K562 (cell line): ENCODE measurements at places on chromosomes 3 and 15. TPM values are rescaled to one million over a fixed set of nuclear protein-coding genes. Genes with fewer than 3 reads are reported as not detected.

DNA sequence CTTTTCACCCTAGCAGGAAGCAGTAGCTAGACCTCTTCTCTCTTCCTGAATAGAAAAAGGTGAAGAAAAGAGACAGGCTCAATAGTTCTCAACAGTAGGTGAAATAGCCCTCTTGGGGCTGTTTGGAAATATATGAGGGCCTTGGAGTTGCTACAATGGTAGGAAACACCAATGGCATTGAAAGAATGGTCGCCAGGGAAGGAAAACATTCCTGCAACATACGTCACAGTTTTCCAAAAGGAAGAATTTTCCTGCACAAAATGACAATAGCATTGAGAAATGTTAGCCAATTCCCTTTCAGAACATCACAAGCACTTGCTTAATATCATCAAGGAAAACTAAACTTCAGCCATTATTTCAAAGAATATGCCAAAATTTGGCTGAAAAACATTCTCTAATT lies 484.5 kb downstream of the IGSF11 start:
- no peak for DNase-seq

DNA sequence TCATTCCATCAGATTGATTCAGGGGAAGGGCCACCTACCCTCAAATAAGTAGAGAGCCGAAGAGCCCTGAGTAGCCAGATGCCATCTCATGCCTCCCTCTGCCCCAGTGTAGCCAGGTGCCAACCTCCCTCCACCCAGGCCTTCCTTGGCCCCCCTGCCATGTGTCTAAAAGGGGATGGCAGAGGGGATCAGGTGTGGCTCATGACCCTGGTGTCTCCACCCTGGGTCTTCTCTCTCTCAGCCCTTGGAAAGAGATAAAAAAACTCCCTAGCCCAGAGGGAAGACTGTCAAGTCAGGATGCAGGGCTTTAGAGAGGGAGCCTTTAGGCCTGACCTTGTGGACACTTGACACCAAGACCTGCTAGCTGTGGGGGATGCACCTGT lies 5.2 kb downstream of the GRM2 start:
- no peak for DNase-seq

DNA sequence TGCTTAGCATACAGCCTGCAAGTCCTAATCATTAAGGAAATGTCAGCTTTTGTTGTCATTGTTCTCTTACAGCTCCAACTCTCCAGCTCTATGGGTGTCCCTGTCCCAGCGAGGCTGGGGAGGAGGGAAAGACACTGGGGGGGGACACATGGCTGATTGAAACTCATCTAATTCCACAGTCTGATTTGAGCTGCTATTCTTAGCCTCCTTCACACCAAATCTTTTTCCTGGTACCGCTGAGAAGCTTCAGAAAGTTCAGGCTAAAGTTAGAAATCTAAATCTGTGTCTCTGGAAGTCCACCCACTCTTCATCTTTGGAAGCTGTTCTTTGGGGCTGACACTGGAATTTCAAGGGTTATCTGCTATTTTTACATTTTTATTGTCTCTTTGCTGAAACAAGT lies 61.3 kb upstream of the RASGRP1 start:
- DNase-seq, result no peak

DNA sequence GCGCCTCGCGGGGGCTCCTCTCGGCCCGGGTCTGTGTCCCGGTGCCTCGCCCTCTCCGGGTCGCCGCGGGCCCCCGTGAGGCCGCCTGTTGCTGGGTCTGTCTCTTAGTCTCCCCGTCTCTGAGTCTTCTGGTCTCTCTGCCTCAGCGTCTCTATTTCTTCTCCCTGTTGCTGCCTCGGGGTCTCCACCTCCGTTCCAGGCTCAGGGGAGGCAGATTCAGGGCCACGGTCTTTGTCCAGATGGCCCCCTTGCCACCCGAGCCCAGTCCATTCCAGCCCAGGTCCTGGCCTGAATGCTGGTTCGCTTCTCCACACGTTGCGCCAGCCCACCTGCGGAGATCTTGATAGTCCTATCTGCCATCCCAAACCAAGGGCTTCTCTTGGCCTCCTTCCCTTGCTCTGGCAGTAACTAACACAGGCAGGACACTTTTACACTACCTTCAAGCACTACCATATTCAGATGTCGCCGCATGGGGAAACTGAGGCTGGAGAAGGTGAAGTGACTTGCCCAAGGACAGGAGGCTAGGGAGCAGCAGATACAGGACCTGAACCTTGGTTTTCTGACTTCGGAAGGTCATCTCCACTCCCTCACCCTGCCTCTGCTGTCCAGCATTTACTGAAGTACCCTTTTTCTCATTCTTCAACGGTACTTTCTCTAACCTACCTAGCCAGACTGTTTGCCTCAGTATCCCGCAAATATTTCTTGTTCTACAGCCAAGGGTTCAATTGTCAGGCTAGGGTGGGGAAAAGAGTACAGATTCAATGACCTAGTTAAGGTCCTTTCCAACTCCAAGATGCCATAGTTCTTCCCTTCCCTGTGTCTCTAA lies 616 bp upstream of the IGDCC4 start:
- peak; percentile 45 for DNase-seq

GRCh38 chr3:70386846-70387245 lies 74.4 kb upstream of the MDFIC2 start:
- no peak for DNase-seq

GRCh38 chr3:150763841-150764483 lies 993 bp upstream of the SIAH2 start:
- peak; percentile 73 for DNase-seq

- no peak for DNase-seq
Measured at GRCh38 chr3:32457971-32458471, 44.6 kb downstream of the CMTM6 start.

GRCh38 chr15:57761562-57761961 lies 55.0 kb downstream of the POLR2M start:
- DNase-seq, result no peak

- peak; percentile 38 for DNase-seq
Measured at GRCh38 chr3:157175691-157176507, 16.0 kb upstream of the CCNL1 start.

DNA sequence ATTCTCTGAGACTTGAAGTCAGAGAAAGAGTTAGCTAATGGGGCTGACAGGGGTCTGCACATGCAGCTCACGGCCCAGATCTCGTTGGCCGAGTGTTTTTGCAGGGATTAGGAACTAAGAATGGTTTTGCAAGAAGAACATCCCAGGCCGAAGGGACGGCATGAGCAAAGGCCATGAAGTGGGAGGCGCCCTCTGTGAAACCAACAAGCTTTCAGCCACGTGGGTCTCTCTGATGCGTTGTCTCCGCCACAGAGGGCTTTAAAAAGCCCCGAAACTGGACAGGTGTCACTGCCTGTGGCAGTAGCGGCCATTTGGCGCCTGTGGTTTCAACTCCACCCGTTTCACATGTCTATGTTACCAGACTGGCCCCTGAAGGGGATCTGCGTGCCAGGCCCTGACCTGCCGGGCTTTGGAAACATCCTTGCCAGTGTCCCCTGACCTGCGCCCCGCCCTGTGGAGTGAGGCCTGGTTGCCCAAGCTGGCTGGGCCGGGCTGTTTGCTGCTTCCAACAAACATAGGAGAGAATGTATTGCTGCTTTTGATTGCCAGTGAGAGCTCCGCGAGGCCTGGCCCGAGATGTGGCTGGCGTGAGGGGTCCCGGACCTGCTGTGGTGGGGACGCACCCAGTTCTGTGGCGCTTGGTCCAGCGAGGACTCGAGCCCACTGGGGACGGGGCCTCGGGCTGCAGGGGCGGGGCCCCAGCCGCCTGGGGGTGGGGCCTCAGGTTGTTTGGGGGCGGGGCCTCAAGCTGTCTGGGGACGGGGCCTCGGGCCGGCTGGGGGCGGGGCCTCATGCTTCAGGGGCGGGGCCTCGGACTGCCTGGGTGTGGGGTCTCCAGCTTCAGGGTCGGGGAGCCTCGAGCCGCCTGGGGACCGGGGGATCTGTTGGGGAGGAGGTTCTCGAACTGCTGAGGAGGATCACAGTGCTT lies 30.4 kb downstream of the GOLGA6L2 start:
- peak; percentile 76 for DNase-seq

DNA sequence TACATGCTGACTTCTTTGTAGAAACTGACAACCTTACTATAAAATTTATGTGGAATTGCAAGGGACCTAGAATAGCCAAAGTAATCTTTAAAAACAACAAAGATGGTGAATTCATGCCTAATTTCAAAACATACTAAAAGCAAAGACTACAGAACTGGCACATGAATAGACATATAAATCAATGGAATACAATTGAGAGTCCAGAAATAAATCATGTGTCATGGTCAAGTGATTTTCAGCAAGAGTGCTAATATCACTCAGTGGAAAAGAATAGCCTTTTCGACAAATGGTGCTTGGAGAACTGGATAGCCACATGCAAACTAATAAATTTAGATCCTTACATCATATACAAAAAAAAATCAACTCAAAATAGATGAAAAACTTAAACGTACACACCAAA lies 8.7 kb downstream of the IMPG2 start:
- DNase-seq, result no peak

DNA sequence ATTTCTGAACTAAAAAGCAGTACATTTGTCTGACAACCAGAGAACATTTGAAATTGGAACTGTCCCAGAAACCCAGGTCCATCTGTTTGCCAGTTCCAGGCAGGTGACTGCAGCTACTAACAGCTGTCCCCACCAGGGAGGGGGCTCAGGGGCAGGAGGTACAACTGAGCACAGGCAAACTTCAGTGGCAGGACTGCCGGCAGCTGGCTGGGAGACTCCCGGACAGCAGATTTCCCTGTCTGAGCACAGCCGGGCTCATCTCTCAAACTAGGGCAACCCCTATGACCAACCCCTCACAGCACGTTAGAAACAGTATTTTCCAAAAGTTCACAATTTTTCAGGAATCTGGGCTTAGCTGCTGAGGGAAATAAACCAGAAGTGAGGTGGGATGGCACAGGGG lies 88.8 kb downstream of the MEGF11 start:
- DNase-seq, result no peak

DNA sequence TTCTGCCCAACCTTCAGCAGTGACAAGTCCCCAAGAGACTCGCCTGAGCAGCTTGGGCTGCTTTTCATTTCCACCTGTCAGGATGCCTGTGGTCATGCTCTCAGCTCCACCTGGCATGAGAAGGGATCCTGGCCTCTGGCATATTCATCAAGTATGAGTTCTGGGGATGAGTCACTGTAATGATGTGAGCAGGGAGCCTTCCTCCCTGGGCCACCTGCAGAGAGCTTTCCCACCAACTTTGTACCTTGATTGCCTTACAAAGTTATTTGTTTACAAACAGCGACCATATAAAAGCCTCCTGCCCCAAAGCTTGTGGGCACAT lies 3.5 kb downstream of the MYD88 start:
- no peak for DNase-seq

DNA sequence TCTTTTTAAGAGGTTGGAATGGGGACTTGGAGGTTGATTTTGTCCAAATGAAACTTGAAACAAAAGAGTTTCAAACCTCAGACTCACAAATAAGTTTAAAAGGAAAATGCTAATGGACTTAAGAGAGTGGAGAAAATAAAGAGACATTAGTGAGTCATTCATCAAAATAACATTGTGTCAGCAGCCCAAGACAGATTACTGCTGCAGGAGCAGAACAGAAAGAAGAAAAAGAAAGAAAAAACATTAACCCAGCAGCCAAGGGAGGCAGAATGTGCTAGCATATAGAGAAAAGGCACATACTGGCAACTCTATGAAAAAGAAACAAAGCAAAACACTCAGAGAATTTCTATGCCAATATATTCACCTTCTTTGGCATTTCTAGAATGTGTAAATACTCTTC lies 42.6 kb downstream of the ADAMTS9 start:
- DNase-seq, result no peak

- DNase-seq, result peak; percentile 90
Measured at GRCh38 chr15:50260969-50261496, 4.5 kb downstream of the HDC start.

GRCh38 chr3:100089812-100090668 lies 24.3 kb downstream of the FILIP1L start:
- peak; percentile 83 for DNase-seq

GRCh38 chr3:14222457-14222856 lies 43.8 kb downstream of the LSM3 start:
- DNase-seq, result no peak

GRCh38 chr3:120420928-120421551 lies 29.8 kb downstream of the FSTL1 start:
- DNase-seq, result no peak

GRCh38 chr3:57518276-57518915 lies 25.7 kb downstream of the DNAH12 start:
- DNase-seq, result no peak

SEMA5B gene
- not detected in 2 replicates for total RNA-seq

C15orf62 gene
- total RNA-seq, result 0.40 and 0.45 TPM in 2 replicates

GOLGB1 gene
- total RNA-seq, result 10.5 and 11.2 TPM in 2 replicates

ITIH1 gene
- 0.11 and 0.31 TPM in 2 replicates for total RNA-seq

B3GNT5 gene
- total RNA-seq, result 23.8 and 25.0 TPM in 2 replicates
